ENCODE measurements at places on chromosomes 1 and 21.

DNA sequence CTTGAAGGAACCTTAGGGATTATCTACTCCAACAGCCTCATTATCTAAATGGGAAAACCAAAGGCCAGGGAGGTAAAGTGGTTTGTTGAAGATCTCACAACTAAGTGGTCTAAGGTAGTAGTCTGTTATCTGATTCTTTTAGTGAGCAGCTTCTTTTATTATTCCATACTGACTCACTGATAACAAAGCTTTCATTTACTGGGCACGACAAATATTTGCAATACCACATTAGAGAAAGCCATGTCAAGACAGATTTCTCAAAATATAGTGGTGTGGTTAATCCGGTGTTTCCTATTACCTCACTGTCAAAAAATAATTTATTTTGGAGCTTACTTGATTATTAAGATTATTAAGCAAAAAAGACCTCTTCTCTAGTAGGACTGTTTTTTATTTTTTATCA lies 369.1 kb downstream of the S1PR1 start:
- no peak for DNase-seq

GRCh38 chr1:20867062-20867461 lies 80.0 kb upstream of the HP1BP3 start:
- DNase-seq = no peak

GRCh38 chr1:246198115-246198816 lies 308.8 kb downstream of the SMYD3 start:
- no peak for DNase-seq

DNA sequence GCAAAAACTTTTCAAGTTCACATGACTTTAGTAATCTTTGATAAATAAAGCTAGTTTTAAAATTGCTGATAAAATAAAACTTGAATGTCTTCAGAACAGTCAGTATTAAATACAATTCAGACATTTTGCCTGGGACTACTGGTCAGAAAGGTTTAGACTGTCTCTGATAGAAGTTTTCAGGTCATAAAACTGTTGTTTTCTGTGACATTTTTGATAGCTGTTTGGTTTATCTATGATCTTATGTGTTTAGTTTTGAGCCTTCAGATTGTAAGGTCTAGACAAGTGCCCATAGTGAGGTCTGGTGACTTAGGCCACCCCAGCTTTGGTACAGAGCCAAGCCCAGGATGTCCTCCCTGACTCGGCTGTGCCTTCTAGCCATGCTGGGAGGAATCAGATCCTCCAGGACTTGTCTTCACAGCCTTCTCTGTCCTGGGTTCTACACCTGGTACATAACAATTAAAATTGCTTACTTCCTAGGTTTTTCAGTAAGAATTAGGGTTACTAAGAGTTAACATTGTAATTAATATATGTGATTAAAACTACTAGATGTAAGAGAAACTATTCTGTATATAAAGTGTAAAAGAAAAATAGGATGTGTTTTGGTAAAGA lies 15.1 kb upstream of the DNAH14 start:
- DNase-seq = no peak

GRCh38 chr1:159916242-159917051 lies 8.9 kb downstream of the TAGLN2 start:
- DNase-seq = peak; percentile 83

DNA sequence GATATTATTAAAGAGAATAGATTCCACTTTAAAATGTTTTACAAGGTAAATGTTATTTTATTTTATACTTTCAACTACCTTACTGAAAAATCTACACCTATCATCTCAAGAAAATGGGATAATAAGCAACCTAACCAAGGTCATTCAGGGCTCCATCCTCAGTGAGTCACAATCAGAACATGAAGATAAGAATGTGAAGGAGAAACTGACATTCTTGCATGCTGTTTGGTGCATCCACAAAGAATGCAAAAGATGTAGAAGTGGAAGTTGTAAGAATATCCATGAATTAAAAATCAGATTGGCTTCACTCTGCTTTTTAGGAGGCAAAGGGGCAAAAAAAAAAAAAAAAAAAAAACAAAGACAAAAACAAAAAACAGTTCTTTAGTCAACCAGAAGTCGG lies 6.5 kb downstream of the WARS2 start:
- DNase-seq = no peak

Data from SW 1271 (cell line).